ENCODE measurements at places on chromosomes 3 and 15.

DNA sequence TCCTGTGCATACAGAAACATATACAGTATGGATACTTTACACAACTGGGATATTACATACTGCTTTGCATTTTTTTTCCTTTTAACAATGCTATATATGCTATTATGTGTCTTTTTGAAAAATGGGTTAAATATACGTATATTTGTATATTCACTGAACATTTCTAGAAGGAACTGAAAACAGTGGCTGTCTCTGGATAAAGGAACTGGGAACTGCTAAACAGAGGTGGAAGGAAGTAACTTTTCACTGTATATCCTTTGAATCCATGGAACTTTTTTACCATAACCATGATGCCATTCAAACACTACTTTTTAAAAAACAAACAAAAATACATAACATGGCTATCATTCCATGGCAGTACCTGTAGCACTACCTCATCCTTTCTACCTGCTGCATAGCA, 1.8 kb downstream of the MTFMT start:
- no peak for DNase-seq

DNA sequence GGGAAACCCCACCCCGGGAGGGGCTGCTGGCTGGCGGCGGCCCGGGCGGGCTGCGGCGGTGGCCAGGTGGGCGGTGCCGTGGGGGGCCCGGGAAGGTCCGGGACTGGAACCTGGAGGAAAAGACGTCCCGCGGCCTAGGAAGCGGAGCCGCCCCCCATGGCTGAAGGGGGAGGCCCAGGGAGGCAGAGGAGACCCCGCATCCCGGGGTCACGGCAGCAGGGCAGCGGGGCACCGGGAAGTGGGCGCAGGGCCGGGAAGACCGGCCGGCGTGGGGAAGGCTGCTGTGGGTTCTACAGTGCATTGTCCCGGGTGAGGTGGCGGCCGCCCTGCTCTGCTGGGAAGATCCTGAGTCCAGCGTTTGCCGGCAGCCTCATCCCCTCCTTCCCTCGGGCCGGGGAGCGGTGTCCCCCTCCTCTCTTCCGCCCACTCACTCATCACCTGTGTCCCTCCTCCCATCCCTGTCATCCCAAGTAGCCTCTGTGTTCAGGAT, 525 bp upstream of the FSTL1 start:
- no peak for DNase-seq

DNA sequence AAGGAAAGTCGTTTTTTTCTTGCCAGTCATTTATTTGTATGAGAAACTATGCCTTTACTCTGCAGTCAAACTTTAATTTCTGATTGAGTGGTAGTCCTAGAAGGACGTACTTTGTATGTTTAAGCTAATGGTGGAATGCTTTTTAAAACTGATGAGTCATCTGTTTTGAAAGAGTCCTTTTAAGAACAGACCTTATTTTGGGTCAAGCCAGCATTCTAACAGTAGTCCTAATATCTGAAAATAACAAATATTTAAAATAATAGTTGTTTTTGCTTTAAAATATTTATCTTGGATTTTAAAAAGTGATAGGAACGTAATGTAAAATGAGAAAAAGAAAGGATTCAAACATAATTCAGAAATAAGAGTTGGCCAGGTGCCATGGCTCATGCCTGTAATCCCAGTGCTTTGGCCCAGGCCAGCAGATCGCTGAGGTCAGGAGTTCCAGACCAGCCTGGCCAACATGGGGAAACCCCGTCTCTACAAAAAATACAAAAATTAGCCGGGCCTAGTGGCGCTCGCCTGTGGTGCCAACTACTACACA, 1.3 kb upstream of the LRRC58 start:
- no peak for DNase-seq

DNA sequence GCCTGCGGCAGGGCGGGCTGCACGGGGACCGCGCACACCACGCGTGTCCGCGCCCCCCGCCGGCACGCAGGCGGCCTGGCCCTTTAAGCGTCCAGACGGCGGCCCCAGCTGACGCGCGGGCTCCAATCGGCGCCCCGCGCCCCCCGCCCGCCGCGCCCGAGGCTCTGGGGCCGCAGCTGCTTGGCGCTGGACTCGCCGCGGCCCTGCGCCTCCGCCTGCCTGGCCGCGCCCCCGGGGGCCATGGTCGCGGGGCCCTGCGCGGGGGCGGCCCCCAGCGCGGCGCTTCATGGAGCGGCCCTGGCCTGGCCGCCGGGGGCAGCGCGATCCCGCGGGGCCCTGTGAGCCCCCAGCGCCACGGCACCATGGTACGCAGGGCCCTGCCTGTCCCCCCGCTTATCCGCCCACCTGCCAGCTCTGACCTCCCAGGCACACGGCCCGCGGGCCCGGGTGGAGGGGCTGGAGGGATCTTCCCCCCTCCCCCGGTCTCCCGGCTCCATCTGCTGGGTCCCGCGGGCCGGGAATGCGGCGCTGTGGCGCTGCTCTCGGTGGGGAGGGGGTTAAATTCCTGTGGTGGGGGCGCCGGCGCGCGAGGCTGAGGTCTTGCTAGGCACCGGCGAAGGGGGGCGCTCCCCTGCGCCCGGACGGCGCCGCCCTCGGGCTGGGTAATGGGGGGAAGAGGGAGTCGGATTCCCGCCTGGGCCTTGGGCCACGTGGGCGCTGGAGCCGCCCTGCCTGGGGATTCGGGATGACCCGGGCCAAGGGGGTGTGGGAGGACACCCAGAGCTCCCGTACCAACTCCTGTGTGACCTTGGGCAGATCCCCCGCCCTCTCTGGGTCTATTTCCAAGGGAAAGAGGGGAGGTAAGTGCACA, 1.1 kb downstream of the ZBTB47 start:
- DNase-seq: no peak

DNA sequence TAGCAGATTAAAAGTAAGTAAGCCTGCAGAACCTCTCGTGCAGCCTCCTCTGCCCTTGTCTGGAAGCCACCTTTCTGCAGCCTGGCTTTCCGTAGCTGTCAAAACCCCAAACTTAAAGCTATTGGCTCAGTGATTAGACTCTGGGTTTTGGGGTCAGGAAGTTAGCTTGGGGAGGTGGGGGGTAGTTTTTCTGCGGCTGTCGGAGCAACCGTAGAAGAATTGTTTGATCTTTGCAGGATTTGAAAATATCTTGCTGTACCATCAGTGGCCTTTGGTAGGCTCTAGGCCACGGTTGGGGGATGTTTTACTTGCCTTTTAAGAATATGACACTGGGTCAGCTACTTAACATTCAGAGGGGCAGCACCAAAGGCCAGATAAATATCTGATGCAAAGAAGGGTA, 88.4 kb upstream of the RASGRP1 start:
- peak; percentile 46 for DNase-seq

DNA sequence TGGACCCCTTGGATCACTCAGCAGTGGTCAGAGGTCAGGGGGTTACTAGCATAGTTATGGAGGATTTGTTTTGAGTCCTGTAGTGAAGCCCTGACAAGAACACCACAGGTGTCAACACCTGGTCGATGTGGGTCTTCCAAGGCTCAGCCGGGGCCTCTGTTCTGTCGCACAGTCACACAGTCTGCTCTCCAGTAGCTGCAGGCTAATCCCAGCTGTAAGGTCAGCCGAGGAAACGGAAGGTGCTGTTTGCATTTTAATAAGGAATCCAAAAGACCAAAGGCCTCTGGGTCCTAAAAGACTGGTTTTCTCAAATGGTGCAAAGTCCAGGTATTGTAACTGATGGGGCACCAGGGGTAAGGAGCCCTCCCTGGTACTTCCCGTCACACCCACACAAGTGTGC, 71.7 kb downstream of the RPLP1 start:
- DNase-seq: no peak

DNA sequence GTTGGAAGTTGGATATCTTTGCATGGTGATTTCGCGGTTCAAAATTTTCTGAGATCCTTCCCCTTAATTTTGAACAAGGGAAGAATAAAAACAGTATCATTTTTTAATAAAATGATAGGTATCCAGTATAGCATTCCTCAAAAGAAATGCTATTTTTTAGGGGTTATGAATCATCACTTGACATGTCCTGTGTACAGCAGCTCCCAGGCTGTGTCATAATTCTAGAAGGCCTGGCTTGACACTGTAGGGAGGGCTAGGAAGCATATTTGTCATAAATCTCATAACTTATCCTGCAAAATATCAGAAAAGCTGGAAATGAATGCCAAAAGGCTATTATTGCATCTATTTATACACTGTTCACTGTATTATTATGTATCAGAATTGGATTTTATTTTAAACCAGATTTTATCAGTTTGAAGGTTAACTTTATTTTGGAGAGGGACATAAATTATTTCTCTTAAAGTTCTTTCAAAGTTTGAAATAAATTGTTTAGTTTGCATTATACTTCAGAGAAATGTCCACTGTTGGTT, 539.1 kb upstream of the ROBO2 start:
- no peak for DNase-seq

- DNase-seq: peak; percentile 2
Observed at GRCh38 chr15:63833021-63833696, 589 bp downstream of the HERC1 start.

GRCh38 chr3:126781889-126782491, 78.0 kb downstream of the CHCHD6 start:
- no peak for DNase-seq

- no peak for DNase-seq
Observed at GRCh38 chr3:67000009-67000408, 1.9 kb downstream of the KBTBD8 start.

DNA sequence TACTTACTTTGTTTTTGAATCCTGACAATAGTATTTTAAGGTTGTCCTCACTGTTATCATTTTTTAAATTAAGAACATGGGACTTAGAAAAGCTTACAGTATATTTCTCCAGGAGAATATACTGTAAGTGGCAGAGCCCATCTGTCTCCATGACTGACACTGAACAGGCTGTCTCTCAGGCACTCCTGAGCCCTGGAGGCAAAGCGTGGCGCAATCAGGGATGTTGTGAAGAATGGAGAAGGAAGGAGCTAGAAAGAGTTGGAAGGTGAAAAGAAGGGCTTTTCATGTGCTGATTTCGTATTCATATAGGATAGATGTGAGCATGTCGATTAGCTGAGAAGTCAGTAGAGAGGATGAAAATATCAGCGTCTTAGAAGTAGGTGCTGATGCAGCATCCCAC, 41.5 kb downstream of the FGF12 start:
- DNase-seq: no peak

Measured in stimulated activated CD8-positive, alpha-beta memory T cell treated with anti-CD3 and anti-CD28 coated beads, Interleukin-2, amount 100 ng/mL, for 48 hours (primary cell).